Esophagus squamous epithelium (tissue), 5 donors: ENCODE measurements at places on chromosomes 2 and 18. TPM values are rescaled to one million over a fixed set of nuclear protein-coding genes. Genes with fewer than 3 reads are reported as not detected.

The AQP12B gene
- total RNA-seq: not detected

The IFIH1 gene
- total RNA-seq: 9.2 TPM

- DNase-seq: no peak
Observed at GRCh38 chr2:192025637-192026036, 169.1 kb downstream of the TMEFF2 start.

DNA sequence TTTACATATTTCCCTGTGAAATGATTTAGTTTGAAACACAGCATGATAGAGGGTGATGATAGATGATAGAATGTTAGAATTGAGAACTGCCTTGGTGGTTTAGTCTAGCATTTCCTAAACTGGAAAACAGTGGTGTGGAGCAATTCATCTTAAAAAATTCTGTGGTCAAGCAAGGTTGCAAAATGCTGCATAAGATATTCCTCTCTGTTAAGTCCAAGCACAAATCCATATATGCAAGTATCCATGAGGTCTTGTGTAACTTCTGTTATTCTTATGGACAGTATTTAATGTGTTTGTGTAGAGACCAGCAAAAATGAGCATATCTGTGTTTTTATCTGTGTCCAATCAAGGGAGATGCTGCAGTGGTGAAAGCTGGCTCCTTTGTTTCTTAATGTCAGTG lies 30.0 kb downstream of the CPS1 start:
- no peak for DNase-seq

DNA sequence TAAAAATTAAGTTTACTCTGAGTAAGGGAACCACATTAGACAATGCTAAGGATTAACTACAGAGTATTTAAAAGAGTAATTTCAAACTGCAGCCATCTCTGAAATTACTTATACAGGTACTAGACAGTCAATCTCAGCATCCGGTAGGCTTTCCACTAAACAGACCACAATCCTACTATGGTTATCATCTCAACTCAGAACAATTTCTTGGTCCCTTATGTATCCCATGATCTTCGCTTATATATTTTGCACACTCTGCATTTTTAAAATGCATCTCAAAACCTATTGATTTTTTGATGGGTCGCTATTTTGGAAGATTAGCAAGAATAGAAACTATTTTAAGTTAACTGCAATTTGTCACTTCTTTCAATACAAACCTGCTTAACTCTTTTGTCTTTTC lies 1.4 kb downstream of the PPP4R1 start:
- no peak for DNase-seq

DNA sequence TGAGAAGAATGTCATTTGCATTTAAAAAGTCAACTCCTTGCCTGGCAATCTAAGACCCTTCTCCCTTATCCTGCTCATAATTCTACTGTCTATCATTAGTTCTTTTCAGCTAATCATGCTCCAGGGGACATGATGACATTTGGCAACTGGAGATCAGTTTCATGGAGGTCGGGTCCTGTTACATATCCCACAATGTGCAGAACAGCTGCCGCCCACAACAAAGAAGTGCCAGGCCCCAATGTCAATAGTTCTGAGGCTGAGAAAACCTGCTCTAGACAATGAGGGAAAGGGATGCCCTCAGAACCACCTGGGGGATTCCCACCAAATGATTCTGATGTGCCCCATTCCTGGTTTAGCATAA lies 53.4 kb upstream of the IL1RL1 start:
- DNase-seq: no peak
